ENCODE measurements at places on chromosomes 4 and X.
A peak's percentile ranks its signal among the peaks of the same experiment; 100 is the strongest.

- no peak for DNase-seq
Measured at GRCh38 chr4:188649635-188650034, 510.4 kb downstream of the TRIML1 start.

GRCh38 chr4:161457311-161457710, 706.5 kb downstream of the FSTL5 start:
- DNase-seq, result no peak

DNA sequence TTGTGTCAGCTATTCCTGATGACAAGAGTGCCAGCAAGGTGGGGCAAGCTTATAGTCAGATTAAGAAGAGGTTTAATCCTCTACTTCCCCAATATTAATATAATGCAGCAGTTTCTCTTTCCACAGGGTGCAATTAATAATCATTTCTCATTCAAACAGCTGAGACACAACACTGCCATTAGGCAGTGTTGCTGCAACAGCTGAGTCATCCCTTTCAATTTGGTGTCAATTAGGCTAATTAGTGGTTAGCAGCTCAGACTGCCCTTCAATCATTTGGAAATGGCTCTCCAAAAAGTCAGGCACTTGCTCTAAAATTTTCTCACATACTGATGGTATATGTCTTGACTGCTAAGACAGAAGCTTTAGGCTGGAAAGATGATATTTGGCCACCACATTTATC, 265.7 kb upstream of the FAM241A start:
- DNase-seq, result no peak

DNA sequence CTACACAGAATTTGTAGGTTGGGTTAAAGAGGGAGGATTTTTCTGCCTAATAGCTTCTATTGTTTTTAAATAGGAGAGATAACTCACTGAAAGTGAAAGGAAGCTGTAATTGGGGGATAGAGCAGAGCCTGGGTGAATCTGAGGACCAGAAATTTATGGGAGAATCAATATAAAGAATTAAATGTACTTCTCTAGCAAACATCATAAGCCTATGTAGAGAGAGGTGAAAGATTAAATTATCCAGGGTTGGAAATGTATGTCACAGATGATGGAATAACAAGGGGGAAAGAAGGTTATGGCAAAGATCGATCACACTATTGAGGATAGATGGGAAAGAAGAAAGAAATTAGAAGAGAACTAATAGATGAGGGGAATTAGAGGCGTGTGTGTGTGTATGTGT, 104.4 kb upstream of the DCAF8L1 start:
- no peak for DNase-seq

DNA sequence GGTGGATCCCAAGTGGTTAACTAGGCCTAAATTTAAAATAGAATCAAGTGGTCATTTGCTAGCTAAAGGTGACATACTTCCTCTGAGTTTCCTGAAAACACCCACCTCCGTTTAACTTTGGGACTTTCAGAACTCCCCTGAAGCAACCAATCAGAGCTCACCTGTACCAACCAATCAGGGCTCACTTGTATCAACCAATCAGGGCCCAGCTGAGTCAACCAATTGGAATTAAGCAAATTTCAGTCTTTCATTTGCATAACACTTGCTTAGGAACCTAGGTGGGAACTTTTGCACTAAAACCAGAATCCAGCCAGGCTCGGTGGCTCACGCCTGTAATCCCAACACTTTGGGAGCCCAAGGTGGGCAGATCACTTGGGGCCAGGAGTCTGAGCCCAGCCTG, 15.9 kb downstream of the GPC4 start:
- DNase-seq, result no peak

DNA sequence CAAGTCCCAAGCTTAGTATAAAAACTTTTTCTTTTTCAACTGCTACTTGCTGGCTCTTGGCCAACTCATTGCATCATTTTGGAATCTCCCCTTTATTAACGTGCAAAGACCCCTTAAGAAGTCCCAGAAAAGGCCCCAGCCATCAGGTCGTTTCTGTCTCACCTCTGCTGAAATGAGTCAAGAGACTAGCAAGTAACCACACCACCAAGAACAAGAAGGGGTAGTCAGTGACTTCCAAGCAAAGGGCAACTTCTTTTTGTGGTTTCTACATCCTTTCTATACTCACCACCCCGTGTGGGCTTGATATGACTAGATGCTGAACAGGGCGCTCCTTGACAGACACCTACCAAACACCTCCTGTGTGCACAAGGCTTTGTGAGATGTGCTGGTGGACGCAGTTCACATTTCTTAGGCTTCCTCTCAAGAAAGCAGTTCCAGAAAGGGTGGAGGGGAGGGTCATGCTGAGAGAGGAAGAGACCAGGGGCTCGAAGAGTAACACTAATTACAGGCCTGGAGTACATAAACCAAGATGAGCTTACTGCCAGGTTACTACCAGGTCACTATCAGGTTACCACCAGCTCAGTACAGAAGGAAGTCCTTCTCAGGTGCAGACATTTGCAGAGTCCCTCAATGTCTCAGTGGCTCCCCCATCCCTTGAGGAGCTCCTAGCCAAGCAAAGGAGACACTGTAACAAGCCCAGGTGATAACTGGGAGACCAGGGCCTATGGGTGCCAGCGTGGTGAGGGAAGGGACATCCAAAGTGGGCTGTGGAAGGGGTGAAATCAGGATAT, 19.3 kb downstream of the JAKMIP1 start:
- DNase-seq, result peak; percentile 73

DNA sequence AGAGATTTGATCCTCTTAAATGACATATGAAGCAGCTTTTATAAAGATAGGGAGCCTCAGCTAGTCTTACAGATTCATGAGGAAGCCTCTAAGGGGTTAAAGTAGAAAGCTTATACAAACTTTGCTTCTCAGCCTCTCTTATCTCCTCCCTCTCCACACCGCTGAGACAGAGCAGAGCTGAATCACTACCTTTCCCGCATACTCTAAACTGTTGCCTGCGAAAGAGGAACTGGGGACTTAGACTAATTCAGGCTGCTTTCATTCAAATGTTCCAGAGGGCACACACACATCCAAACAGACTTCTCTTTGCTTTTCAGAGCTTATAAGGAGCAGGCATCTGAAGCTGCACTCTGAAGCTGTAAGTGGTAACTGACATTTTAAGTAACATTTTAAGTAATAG, at the start of gene SERTM2:
Gene SERTM2, plus strand, starts transcription at position 169 of the 400 bp plus-strand sequence. CDS start 7,213 bp downstream, outside the sequence.
- DNase-seq, result no peak

DNA sequence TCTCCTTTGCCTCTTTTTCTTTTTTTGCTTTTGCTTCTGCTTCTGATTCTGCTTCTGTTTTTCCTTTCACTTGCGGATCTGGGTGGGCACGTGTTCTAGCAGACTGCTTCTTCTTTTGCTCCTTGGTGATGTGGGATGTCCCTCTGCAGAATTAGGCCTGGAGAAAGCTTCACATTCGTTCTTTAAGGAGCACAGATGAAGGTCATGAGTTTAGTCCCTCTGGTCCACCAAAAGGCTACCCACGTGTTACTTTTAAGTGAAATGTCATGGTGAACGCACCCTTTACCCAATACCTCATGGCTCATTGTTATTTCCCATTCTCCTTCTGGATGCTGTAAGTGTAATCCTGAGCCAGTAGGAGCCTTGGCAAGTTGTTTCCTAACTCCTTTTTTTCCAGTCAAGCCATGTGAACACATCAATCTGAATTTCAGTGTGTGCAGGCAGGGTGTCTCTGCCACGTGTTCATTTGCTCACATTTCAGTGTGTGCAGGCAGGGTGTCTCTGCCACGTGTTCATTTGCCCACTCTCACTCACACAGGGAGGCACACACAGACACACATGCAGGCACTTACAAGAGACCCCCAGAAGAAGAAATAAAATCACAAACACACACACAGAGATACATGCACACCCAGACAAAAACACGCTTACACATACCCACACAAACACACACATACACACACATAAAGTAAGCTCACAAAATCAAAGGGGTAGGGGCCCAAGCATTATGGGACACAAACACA, 36.9 kb downstream of the NBDY start:
- DNase-seq, result no peak

GRCh38 chr4:40623707-40624106, 6.0 kb downstream of the RBM47 start:
- no peak for DNase-seq

DNA sequence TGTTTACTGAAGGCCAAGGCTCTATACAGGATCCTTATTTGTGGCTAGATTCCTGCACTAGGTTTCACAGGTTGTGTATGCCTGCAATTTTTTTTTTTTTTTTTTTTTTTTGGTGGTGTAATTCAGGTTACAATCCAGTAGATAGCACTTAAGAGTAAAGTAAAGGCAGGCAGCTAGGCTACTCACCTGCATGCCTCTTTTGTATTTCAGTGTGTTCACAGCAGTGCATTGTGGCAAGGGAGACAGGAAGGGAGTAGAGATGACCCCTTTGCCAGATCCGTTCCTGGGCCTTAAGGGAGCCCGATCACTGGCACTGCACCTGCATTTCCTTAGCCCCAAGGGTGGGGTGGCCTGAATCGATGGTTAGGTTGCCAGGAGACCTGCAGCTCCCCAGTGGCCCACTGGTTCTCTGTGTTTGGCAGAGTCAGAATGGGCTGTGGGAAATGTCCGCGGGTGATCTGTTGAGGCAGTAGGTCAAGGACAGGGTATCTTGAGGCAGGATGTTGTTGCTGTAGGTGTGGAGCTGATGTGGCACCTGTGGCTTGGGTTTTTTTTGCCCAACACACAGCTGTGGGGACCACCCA, 374.9 kb upstream of the AADAT start:
- no peak for DNase-seq

GRCh38 chrX:154516656-154517100, 646 bp upstream of the FAM3A start:
- no peak for DNase-seq

- no peak for DNase-seq
Measured at GRCh38 chr4:151408380-151408629, 671 bp upstream of the FHIP1A start.

- no peak for DNase-seq
Measured at GRCh38 chrX:9392445-9392844, 72.4 kb upstream of the TBL1X start.

DNA sequence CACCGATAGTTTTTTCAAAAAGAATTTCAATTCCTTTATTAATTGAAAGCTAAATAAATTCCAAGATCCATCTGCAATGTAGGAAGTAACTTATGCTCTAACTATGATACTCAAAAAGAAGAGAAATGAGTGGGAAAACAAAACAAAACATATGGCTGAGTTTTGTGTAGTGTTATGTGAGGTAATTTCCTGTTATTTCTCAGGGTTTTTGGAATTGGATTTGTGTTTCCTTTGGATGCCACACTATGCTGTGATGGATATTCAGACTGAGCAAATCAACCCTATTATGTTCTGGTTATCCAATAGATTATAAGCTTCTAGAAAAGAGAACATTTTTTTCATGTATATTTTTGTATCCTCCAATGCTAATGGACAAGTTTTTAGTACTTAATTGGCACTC, 73.4 kb upstream of the RAPGEF2 start:
- no peak for DNase-seq

- DNase-seq, result no peak
Measured at GRCh38 chrX:140354431-140355120, 150.3 kb downstream of the SOX3 start.

DNA sequence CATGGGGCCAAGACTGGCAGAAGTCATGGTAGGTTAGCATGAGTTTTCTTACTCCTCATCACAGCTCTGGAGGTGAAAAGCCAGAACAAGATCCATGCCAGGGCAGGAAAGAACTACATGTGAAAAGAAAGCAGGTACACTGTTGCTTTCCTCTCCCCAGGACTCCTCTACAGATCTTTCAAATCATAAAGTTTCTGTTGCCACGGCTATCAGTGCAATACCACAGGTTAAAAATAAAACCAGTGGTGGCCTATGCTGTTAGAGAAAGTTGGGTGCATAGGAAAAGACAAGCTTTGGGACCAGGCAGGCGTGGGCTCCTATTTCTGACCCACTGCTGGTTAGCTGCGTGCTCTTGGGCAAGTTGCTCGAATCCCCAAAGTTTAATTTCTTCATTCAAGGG, 81.4 kb downstream of the SH3RF1 start:
- DNase-seq, result no peak

DNA sequence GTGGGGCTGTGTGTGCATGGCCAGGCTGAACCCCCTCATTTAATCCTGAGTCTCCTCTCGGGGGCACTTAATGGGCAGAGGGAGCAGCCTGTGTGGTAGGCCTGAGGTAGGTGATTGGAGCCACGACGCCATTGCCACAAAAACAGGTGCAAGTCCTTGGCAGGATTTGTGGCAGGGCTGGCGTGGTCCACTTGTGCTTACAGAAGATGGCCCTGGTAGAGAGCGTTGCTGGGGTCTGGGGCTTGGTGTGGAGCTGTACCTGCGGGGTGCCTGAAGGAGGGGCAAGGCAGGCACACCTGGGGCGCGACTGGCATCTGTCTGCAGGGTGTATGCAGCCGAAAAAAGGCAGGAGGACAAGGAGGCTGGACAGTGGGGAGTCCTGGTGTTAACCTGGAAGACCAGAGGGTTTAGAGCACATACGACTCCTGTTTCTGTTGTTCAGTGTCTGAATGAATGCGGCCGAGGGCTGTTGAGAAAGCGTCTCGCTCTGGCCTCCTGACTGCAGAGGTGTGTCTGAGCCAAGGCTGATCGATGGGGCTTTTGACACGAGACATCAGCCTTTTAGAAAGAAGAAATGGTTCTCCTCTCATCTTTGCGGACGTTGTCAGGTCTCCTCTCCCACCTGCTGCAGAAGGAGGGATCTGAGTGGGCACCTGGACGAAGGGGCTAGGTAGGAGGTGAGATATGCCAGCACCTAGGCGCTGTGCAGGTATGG, 52.0 kb downstream of the TBC1D14 start:
- DNase-seq, result no peak

- no peak for DNase-seq
Measured at GRCh38 chr4:95959633-95960032, 119.7 kb downstream of the PDHA2 start.

- DNase-seq, result no peak
Measured at GRCh38 chrX:150551963-150552362, 16.5 kb upstream of the MTM1 start.

- no peak for DNase-seq
Measured at GRCh38 chrX:65910899-65911298, 129.0 kb downstream of the VSIG4 start.

- DNase-seq, result no peak
Measured at GRCh38 chrX:20144491-20144890, 2.9 kb upstream of the EIF1AX start.

DNA sequence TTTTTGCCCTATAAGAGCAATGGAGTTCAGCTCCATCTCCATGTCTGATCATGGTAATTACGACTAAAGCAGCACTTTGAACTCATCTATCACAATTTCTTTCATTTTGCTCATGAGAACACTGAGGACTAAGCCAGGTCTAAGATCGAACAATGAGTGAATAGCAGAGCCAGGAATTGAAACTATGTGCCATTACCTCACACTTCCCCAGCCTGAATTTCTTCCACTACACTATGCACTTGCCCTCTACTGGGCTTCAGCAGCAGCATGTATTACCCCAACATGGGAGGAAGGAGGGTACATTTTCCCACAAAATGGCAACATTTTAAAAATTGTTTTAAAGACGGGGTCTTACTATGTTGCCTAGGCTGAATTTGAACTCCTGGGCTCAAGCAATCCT, 274.7 kb upstream of the FGF13 start:
- no peak for DNase-seq
